ENCODE measurements at places on chromosomes 3 and 15.

- no peak for DNase-seq
These were observed 86.6 kb downstream of the MSL2 start for GRCh38 chr3:136109499-136109898.

GRCh38 chr15:31964586-31965307 lies 65.6 kb upstream of the CHRNA7 start:
- no peak for DNase-seq

GRCh38 chr15:77476995-77477394 lies 56.3 kb downstream of the HMG20A start:
- DNase-seq, result no peak

GRCh38 chr3:58281069-58281468 lies 25.0 kb upstream of the RPP14 start:
- DNase-seq, result no peak

All from K562 (cell line).